ENCODE measurements at places on chromosomes 3 and 15.

- no peak for DNase-seq
These were observed 526.8 kb upstream of the CCDC54 start for GRCh38 chr3:106850437-106850836.

GRCh38 chr3:44248152-44248551, 6.5 kb downstream of the TOPAZ1 start:
- DNase-seq, result no peak

GRCh38 chr3:149512073-149512782, 37.7 kb downstream of the TM4SF4 start:
- DNase-seq, result peak; percentile 78

- no peak for DNase-seq
These were observed 101.3 kb downstream of the TMCO5A start for GRCh38 chr15:38035701-38036100.

- DNase-seq, result peak; percentile 70
These were observed 377.0 kb downstream of the GAP43 start for GRCh38 chr3:116000311-116000710.

Measured in RKO (cell line).